Activated CD8-positive, alpha-beta memory T cell treated with anti-CD3 and anti-CD28 coated beads, Interleukin-2, amount 10 ng/mL, durations not matched to agents 7 days and 5 days (primary cell): ENCODE measurements at places on chromosomes 1 and 21.
A peak's percentile ranks its signal among the peaks of the same experiment; 100 is the strongest.

GRCh38 chr1:14767075-14767474 lies 168.6 kb downstream of the KAZN start:
- no peak for DNase-seq

DNA sequence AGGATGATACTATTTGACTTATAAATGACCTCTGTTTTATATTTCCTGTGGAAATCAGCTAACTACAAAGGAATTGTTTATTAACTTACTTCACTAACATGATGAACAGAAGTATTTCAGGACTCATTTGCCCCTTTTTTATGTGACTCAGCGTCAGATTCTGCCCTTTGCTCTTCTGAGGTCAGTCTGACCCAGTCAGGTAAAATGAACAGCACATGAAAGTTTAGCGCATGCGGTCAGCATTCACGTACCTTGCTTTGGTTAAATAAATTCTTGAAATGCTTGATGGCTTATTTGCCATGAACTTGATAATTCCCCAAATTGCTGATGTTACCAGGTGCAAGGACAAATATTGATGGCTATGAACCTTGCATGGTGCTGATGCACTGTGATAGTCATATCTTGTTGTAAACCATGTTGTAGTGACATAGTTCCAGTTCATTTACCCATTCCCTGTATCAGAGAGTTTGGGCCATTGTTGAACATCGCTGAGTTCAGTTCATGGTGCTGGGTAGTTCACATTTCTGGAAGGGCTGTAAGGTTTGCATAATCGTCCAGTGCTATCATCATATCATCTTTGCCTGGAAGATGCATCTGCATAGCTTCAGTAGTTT lies 133.4 kb downstream of the NFIA start:
- no peak for DNase-seq

DNA sequence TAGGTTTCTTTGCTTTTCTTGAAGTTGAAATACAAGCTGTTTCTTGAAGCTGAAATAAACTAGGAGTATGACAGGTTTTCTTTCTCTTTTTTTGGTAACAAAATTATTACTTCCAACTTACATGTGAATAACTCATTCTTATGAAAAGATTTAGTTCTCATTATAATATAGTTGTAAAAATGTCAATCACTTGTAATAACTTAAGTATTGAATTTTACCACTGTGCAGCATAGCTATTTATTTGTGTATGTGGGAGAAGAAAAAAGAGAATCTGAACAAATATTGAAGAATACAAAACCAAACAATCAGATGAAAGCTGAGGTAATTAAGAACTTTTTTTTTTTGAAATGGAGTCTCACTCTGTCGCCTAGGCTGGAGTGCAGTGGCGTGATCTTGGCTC lies 11.1 kb downstream of the CLIC4 start:
- DNase-seq = no peak

- no peak for DNase-seq
These were observed 56.5 kb downstream of the GPATCH2 start for GRCh38 chr1:217574265-217574949.

GRCh38 chr1:23742670-23743286 lies 493 bp upstream of the ELOA start:
- peak; percentile 51 for DNase-seq

DNA sequence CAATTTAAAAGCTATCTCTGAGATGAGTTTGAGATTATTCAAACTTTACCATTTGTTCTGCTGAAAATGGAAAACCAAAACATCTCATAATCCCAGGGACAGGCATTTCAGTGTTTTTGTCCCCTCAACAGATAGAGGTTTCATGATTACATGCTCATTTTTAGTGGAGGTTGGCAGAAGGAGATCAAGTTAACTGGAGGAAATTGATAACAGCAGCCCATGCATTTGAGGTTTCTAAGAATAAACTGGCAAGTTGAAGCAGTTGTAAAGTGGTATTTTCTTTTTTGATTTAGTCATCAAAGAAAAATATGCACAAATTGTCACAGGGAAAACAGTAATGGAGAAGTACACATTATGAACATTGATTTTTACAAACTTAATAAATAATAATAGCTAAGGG lies 205.8 kb downstream of the PLA2G4A start:
- DNase-seq = no peak

- DNase-seq = no peak
These were observed 24.8 kb downstream of the COQ8A start for GRCh38 chr1:226964611-226965486.

DNA sequence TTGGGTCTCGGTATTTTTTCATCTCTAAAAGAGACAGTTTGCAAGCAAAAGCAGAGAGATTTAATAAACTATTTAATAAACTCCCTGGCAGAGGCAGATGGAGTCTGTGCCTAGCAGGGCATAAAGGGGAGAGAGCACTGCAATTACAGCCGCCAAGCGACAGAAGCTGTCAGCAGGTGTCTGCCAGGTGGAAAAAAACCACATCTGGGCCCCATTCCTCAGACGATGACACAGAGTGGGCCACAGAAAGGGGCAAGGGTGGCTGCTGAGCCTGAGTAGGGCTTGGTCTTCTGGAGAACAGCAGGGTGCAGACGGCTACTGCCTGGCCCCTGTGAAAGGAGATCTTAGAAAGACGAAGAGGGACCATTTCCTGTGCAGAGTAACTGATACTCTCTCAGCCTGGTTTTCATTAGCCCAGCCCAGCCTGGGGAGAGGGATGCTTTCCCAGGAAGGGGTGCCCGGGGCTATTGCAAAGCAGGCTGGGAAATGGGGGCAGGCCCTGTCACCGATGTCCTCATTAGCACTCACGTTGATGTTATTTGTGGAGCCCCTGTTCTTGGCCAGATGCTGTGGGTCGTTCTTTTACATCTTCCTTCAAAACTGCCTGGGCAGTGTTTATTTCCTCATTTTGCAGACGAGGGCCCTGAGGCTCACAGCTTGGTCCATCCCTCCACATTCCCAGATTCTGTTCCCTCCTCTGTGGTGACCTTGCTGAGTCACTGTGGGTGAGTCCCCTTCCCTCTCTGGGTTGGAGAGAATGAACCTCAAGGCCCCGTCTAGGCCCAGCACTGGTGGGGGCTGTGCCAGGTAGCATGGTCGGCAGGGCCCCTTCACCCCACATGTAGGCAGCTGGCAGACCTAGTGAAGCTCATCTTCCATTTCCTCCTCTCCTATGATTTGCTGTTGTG lies 472.7 kb downstream of the PTPRU start:
- no peak for DNase-seq

DNA sequence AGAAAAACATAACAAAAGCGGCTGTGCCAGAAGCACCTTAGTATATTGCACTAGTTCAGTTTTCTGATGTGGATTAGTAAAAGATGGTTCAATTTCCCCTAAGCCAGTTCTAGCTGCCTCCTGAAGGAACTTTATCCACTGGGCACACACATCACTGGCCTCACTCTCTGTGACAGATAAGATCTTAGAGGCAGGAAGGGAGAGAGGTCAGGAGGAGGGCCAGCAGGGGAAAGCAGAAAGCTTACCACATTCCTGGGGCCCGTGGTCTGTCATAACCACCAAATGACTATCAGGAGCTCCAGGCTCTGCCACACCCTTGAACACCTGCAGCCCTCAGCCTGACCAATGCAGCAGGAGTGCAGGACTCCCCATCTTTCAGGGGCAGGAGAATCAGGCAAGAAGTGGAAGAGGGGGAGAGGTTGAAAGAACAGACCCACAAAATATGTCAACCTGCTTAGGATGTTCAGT lies 37.8 kb downstream of the LRRC71 start:
- no peak for DNase-seq

GRCh38 chr1:227952374-227953021 lies 4.8 kb upstream of the WNT9A start:
- DNase-seq = peak; percentile 34

GRCh38 chr1:100390531-100390930 lies 38.2 kb downstream of the CDC14A start:
- no peak for DNase-seq

GRCh38 chr1:224768971-224769370 lies 152.9 kb downstream of the CNIH3 start:
- no peak for DNase-seq

DNA sequence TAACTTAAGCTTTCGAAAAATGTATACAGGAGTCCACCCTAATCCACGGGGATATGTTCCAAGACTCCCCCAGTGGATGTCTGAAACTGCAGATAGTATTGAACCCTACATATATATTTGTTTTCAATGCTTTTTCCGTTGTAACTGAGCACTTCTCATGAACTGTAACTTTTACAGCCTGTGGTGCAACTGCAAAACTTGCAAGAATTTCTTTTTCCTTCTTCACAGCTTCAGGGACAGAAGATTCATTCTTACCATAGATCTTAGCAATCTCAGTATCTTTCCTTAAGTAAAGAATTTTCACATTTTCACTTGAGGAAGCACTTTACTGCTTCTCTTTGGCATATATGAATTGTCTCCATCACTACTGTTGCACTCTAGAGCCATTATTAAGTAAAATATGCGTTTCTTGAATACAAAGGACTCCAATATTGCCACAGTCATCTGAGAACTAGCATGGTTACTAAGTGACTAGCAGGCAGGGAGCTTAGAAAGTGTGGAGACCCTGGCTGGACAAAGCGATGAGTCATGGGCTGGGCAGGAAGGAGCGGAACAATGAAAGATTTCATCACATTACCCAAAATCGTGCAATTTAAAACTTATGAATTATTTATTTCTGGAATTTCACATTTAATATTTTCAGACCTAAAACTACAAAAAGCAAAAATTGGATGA lies 14.1 kb downstream of the DPYD start:
- DNase-seq = no peak

DNA sequence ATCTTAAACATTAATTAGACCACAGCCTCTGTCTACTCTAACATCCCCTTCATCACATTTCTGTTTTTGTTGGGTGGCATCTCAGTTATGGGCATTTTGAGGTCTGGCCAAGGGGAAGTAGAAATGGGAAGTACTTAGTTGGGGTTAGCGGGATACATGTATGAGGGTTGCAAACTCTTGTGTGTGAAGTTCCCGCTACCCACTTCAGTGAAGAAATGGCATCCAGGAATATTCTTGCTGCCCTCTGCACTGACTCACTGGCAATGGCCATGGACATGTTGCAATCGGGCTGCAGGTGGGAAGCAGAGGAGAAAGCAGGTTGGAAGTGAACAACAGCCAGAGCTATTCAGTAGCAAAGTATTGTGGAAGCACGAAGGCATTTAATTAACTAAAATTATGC lies 7.4 kb downstream of the CD48 start:
- no peak for DNase-seq

GRCh38 chr1:196993916-196994315 lies 16.6 kb downstream of the CFHR5 start:
- DNase-seq = no peak

GRCh38 chr1:27661412-27662075 lies 10.4 kb downstream of the IFI6 start:
- DNase-seq = no peak

DNA sequence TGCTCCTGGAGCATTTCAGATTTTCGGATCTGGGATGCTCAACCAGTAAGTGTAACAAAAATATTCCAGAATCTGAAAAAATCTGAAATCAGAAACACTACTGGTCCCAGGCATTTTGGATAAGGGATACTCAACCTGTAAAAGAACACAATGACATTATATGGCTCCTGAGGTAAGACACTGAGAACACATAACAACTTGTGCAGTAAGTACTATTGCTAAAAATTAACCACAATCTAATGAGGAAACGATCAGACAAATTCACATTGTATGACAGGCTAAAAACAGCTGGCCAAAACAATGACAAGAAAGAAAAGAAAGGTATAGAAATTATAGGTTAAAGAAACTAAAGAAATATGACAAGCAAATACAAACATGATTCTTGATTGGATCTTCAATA lies 54.9 kb downstream of the LTN1 start:
- no peak for DNase-seq

- DNase-seq = no peak
These were observed 35.0 kb downstream of the RAP1GAP start for GRCh38 chr1:21633992-21634805.

GRCh38 chr1:33723251-33723650 lies 140.6 kb upstream of the HMGB4 start:
- DNase-seq = no peak

DNA sequence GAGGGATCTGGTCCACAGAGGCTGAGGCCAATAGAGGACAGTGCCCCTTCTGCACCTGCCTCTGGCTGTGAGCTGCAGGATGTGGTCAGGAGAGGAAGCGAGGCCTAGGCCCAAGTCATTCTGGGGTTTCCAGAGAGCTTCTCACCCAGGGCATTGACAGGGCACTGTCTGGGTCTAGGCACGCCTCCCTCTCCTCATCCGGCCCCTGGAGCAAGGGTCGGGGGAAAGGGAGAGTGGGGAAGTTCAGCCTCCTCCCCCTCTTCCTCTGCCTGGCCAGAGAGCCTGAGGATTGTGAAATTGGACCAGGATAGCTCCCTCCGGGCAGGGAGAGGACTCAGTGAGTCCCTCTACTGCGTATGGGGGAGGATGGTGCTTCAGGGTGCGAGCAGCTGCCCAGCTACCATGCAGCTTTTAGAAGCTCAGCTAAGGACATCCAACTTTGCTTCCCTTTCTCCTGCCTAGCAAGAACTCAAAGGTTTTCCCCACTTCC lies 6.3 kb upstream of the INAVA start:
- peak; percentile 89 for DNase-seq

DNA sequence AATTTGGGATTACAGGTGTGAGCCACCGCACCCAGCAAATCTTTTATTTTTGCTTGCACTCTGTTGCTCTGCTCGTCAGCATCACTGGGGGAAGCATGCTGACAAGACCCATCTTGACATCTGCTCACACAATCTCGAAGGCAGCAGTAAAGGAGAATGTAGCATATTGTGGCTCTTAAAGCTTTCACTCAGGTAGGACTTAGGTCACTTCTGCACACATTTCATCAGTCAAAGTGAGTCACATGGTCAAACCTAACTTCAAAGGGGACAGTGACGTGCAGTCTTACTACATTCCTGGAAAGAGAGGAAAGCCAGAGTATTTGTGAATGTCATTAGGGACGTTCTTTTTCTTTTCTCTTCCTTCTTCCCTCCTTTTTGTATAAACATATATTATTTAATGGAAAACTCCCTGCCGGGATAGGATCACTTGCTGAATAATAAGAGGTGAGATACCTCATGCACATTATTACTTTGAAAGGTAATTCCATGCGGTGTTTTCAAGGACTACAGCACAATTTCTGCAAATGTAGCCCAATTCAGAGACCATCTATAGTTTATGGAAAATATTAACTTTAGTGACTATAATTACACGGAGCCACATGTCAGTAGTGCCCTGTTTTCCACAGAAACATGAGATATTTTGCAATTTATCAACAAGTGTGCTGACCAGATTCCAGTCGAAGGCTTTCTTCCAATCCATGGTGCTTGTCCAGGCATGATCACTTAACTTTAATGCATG lies 19.3 kb upstream of the ACBD6 start:
- no peak for DNase-seq

DNA sequence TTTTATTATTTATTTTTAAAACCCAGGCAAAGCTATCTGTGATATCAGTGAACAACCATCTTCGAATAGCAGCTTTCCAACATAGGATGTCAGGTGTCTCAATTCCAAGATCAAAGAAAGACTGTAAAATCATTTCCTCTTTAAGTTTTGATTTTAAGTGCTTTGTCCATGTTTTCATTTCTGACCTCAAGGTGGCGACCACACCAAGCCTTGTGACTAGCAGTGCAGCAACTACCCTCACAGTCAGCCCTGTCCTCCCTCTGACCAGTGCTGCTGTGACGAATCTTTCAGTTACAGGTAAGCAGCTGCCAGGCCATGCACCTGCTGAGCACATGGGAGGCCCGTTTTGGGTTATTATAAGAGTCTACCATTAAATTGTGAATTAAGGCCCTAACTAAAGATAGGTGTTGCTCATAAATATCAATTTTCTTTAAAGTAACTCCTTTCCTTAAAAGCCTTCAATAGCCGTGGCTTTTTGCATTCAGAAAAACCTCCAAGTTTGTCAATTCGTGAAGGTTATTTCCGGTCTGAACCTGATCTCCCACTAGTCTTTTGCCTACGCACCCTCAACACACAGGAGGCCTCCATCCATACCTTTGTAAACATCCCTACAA lies 117.0 kb downstream of the CD247 start:
- DNase-seq = peak; percentile 74

- DNase-seq = no peak
These were observed 39.3 kb downstream of the HLCS start for GRCh38 chr21:36926989-36927718.
